Stimulated activated CD4-positive, alpha-beta T cell treated with anti-CD3 and anti-CD28 coated beads, Interleukin-4, amount 100 ng/mL, for 1 hour (primary cell): ENCODE measurements at places on chromosomes 6 and 20.

GRCh38 chr6:29737707-29738630 is 14.7 kb downstream of the HLA-F start:
- DNase-seq, result peak; percentile 66

DNA sequence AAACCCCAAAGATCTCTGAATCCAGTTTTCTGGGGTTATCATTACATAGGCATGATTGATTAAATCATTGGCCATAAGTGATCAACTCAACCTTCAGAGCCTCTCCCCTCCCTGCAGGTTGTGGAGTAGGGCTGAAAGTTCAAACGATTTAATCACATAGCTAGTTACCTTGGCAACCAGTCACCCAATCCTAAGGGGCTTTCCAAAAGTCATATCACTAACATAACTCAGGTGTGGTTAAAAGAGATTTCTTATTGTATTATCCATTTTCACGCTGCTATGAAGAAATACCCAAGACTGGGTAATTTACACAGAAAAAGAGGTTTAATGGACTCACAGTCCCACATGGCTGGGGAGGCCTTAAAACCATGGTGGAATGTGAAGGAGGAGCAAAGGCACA is 935.1 kb upstream of the SLC35B3 start:
- no peak for DNase-seq

GRCh38 chr20:53019464-53019863 is 47.3 kb downstream of the TSHZ2 start:
- no peak for DNase-seq

GRCh38 chr20:53793783-53794383 is 200.2 kb upstream of the ZNF217 start:
- DNase-seq, result no peak

- DNase-seq, result no peak
Measured at GRCh38 chr6:41177287-41177686, 14.4 kb upstream of the TREM2 start.

GRCh38 chr6:152879681-152880080 is 103.2 kb downstream of the FBXO5 start:
- DNase-seq, result no peak

DNA sequence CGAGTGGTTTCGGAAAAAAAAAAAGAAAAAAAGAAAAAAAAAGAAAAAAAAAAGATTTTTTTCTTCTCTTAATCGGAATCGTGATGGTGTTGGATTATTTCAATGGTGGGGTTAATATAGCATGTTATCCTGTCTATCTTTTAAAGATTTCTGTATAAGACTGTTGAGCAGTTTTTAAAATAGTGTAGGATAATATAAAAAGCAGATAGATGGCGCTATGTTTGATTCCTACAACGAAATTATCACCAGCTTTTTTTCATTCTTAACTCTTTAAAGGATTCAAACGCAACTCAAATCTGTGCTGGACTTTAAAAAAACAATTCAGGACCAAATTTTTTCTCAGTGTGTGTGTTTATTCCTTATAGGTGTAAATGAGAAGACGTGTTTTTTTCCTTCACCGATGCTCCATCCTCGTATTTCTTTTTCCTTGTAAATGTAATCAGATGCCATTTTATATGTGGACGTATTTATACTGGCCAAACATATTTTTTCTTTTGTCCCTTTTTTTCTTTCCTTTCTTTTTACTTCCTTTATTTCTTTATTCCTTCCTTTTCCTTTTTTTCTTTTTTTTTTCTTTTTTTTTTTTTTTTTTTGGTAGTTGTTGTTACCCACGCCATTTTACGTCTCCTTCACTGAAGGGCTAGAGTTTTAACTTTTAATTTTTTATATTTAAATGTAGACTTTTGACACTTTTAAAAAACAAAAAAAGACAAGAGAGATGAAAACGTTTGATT is 3.6 kb downstream of the SOX4 start:
- no peak for DNase-seq

- no peak for DNase-seq
Measured at GRCh38 chr6:21840428-21840827, 246.9 kb downstream of the SOX4 start.

DNA sequence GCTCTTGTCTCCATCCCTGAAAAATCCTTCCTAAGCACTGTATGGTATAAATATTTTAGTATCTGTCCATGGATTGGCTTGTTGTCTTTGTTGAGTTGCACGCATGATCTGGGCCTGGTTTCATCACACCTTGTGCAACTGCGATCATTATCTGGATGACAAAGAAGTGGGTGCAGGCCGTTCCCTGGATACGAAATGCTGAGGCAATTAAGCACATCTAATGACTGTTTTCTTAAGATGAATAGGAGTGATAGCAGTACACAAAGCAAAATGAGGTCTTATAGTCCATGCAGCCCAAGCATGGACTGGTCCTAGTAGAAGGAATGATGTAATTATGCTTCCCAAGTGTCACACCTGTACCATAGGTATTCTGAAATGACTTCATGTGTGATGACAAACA is 47.8 kb downstream of the SLC35D3 start:
- no peak for DNase-seq

- no peak for DNase-seq
Measured at GRCh38 chr6:168343239-168344150, 23.9 kb upstream of the DACT2 start.

GRCh38 chr6:23608931-23609435 is 517.0 kb upstream of the NRSN1 start:
- no peak for DNase-seq

DNA sequence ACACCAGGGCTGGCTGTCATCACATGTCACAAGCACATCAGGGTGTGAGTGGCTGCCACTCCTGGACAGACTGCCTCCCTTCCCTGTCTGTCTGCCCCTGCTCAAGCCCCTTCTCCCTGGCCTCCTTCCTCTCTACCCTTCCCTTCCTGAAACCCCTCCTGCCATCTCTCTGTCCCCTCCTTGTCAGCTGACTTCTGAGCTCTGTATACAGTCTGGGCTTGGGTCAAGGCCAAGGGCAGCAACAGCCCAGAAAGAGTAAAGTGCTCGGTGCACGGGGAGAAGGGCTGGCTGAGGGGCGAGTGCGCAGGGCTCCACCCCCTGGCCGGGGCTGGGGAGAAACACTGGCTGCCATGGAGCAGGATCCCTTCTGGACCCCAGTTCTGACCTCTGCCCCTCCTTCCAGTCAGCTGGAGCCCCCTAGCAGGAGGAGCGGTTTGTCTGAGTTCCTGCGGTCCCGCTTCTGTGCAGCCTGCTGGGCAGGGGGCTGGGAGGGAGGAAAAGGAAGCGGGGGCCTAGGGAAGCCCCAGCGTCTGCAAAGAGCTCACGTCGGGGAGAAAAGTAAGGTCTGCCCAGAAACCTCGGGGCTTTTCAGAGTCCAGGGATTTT is 2.0 kb downstream of the LKAAEAR1 start:
- no peak for DNase-seq

DNA sequence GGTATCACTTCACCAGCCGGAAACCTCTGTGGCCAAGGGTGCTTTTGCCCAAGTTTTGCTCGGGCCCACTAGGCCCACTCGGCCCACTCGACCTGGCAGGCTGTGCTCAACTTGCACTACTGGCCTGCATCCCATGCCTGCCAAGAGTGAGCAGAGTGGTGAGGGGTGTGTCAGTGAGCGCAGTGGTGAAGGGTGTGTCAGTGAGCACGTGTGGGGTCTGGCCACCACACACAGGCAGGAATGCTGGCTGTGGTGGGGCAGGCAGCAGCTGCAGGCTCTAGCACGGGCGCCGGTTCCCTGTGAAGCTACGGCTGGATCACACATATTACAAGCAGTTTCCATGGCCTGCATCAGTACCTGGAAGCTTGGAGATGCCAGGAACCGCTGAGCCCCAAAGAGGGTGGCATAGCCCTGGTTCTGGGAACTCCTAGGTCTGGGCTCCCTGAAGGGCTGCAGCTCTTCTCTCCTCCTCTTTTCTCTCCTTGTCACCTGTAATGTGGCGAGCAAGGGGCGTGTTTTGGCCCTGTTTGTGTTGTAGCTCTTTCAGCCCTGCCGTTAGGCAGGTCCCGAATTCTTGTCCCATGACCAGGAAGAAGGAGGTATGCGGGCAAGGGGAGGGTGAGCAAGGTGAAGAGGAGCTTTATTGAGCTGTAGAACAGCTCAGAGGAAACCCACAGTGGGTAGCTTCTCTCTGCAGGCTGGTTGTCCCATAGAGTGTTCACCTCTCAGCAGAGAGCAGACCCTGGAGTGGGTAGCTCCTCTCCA is 51.0 kb upstream of the CLDN20 start:
- DNase-seq, result no peak

- no peak for DNase-seq
Measured at GRCh38 chr20:46035713-46036112, 6.7 kb downstream of the SLC12A5 start.

GRCh38 chr6:109461733-109462526 is 6.4 kb upstream of the MICAL1 start:
- no peak for DNase-seq

- no peak for DNase-seq
Measured at GRCh38 chr20:64077094-64077493, 2.2 kb downstream of the RGS19 start.

GRCh38 chr6:154969796-154970195 is 25.3 kb upstream of the TIAM2 start:
- DNase-seq, result no peak

DNA sequence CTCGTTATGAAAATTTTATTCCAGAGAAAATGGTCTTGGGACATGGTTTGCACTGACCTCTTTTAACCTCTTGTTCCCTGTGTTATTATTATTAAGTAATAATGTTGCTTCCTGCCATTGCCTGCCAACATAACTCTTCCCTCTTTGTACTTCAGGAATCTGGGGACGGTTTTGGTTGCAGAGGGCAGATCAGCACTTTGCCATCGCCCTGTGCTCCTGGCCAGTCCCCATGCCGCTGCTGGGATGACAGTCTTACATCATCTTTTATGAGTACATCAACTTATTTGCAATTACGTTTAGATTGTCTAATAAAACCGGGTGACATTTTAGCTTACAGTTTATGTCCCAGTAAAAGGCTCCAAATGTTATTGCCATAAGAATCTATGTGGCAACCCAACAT is 157.2 kb downstream of the CDH26 start:
- DNase-seq, result no peak

GRCh38 chr6:8352966-8353340 is 82.4 kb downstream of the SLC35B3 start:
- DNase-seq, result no peak

DNA sequence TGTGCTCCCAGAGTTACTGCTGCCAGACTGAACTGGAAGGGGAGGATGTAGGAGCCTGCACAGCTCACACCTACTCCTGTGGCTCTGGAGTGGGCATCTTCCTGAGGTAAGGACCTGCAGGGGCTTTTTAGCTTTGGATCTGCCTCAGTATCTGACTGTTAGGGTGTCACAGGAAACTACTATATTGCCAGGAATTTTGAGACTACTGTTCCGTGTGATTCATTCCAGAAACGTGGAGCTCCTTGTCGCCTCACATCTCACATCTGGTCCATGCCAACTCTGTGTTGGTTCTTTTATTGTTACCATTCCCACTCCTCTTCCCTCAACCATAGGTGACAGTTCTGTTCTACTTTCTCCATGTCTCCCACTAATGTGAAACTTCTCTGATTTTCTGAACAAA is 34.1 kb downstream of the PRPH2 start:
- DNase-seq, result no peak

- peak; percentile 16 for DNase-seq
Measured at GRCh38 chr6:150894935-150895552, 29.5 kb downstream of the MTHFD1L start.

DNA sequence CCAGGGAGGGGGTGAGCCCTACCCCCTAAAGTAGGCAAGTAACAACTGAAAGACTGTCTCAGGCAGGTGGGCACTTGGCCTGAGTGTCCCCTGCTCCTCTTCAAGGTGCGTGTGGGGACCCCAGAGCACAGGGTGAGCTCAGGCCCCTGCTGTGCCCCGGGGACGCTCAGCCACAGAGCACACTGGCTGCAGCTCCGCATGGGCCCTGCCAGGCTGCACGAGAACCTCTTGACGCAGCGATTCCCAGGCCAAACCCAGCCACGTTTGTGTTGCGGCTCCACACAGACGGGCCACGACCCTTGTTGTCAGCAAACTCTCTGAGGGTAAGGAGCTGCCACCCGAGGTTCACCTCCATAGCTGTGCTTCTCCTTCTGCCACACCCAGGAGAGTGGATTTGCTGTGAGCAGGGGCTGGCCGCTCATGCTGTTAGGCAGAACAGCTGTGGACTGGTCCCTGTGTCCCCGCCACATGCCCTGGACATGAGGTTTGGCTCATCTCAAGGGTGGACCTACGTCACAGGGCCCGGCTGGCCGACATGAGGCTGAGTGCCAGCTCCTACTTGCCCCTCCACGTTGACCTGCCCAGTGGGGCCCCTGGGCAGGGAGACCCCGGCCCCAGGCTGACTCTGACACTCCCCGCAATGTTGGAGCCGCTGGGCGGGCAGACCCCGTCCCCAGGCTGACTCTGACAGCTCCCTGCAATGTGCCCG is 29.7 kb upstream of the GATA5 start:
- DNase-seq, result no peak

DNA sequence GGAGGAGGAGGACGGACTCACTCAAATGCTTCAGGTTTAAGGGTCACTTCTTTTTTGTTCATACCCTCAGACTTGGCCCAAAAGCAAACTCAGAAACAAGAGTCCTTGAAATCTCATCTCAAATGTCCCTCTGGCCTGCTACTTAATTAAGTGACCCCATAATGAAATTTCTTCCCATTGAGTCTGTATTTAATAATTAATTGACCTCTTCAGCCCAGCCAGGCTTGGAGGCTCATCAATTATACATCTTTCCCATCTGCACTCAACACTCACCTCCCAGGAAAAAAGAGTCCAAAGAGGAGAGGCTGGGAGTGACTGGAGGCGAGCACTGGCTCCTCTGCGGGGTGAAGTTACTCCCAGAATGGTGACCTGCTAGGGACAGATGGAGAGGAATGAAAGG is 90.5 kb upstream of the EYA2 start:
- DNase-seq, result no peak

GRCh38 chr6:22657352-22657980 is 88.1 kb downstream of the HDGFL1 start:
- DNase-seq, result no peak

DNA sequence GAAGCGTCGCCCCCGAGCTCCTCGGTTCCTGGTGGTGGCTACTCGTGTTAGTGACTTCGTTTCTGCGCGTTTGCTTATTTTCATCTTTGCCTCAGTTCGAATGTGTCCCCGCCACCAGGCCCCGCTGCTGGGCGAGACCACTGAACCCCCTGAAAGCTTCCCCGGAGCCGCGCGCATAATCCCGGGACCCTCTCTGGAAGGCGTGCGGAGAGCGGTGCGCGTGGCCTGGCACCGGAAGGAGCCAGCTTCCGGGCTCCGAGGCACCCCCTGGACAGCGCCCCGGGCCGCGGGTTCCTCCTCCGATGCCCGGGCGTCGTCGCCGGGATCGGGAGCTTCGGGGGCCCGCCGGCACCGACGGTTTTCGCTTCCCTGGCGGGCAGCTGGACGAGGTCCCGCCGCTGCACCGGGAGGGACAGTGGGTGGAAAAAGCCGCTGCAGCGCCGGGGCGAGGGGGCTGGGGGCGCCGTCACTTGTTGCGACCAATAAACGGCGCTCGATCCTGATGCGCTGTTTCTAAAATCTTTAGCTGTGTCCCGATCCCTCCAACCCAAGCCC is 643 bp upstream of the SLC35D3 start:
- DNase-seq, result peak; percentile 9
